Muscle of leg (tissue), 16 donors: ENCODE measurements at places on chromosomes 3 and 15.
A peak's percentile ranks its signal among the peaks of the same experiment; 100 is the strongest.

GRCh38 chr15:90946538-90946937 lies 8.1 kb upstream of the RCCD1 start:
- H3K27me3 ChIP-seq = no peaks in the 10 kb centered on the region
- DNase-seq = no peak
- H3K4me3 ChIP-seq = no peak overlapping the region
- H3K4me1 ChIP-seq = no peaks in the 10 kb centered on the region
- H3K27ac ChIP-seq = no peak overlapping the region

GRCh38 chr3:5226783-5227182 lies 39.3 kb downstream of the EDEM1 start:
- H3K27ac ChIP-seq = no peak overlapping the region
- peaks cover 3% of the 10 kb centered on the region for H3K36me3 ChIP-seq
- H3K4me3 ChIP-seq = no peak overlapping the region

DNA sequence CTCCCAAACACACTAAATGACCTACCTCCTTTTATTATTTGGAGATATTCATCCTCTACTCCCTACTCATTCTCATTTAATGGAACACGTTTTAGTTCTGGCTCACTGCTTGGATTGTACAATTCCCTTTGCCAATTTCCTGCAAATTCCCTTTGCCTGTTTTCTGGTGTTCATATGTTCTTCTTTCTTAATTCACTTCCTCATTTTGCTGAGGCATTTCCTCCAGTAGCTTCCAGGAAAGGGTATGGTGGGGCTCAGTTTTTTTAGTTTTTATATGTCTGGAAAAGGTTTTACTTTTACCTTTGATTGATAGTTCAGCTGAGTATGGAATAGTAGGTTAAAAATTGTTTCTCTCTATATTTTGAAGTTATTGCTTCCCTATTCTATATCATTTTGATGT lies 143.6 kb upstream of the GOLIM4 start:
- no peaks in the 10 kb centered on the region for H3K36me3 ChIP-seq
- H3K4me3 ChIP-seq = no peak overlapping the region
- no peak overlapping the region for H3K27ac ChIP-seq
- no peaks in the 10 kb centered on the region for H3K4me1 ChIP-seq

GRCh38 chr3:4819746-4820145 lies 159.5 kb upstream of the BHLHE40 start:
- H3K36me3 ChIP-seq = peaks cover 32% of the 10 kb centered on the region
- peaks cover 21% of the 10 kb centered on the region for H3K4me1 ChIP-seq
- no peak overlapping the region for H3K4me3 ChIP-seq
- no peaks in the 10 kb centered on the region for H3K27me3 ChIP-seq
- DNase-seq = no peak

- no peak overlapping the region for H3K4me3 ChIP-seq
- H3K27me3 ChIP-seq = no peaks in the 10 kb centered on the region
- peak; percentile 73 for DNase-seq
Observed at GRCh38 chr3:27568393-27568792, 84.2 kb upstream of the SLC4A7 start.

- peaks cover 15% of the 10 kb centered on the region for H3K36me3 ChIP-seq
- no peak overlapping the region for H3K4me3 ChIP-seq
- no peaks in the 10 kb centered on the region for H3K27me3 ChIP-seq
- peaks cover 28% of the 10 kb centered on the region for H3K4me1 ChIP-seq
- H3K27ac ChIP-seq = peak overlapping the region; percentile 37
Observed at GRCh38 chr3:149545049-149545448, 70.6 kb downstream of the TM4SF4 start.

DNA sequence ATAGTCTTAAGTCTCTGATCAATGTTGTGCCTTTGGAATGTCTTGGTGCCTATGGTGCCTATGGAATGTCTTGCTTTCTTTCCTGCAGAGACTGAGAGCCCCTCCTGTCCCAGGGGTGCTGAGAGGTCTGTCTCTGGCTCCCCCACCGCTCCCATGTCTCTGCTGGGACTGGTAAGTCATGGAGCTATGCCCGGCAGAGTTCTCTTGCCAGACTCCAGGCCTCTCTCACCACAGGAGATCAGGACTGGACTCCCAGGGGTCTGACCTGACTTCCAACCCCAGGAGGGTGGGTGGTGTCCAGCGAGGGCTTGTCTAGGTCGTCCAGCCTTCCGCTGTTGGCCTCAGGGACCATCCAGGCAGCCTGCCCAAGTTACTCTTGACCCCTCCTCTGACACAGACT lies 14.0 kb upstream of the CYP11A1 start:
- no peaks in the 10 kb centered on the region for H3K36me3 ChIP-seq
- H3K4me1 ChIP-seq = peaks cover 32% of the 10 kb centered on the region
- peaks cover 3% of the 10 kb centered on the region for H3K27me3 ChIP-seq
- no peak for DNase-seq

DNA sequence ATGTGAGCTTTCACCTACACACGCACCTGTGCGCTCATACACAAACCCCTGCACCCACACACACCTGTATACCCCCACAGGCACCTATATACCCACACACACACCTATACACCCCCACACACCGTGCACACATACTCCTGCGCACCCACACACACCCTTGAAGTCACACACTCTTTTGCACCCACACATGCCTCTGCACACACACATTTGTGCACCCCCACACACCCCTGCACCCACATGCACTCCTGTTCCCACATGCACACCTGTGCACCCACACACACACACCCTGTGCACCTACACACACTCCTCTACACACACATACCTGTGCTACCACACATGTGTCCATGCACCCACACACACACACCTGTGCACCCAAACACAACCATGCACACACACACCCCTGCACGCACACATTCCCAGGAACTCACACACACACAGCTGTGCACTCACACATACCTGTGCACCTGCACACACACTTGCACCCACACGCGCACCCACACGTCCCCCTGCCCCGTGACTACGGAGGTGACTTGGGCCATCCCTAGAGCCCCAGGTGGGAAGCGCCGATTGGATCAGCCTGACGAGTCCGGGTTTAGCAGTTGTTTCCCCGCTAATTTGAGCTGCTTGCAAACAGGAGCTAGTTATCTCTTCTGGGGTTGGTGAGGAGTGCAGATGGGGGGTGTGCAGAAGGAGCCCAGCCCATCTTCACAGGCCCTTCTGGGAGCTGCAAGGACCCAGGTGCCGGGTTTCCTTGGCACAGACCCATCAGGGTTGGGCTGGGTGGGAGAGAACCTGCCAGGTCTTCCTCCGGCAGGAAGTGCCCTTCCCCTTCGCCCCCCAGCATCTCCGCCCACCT lies 97.8 kb downstream of the CHSY1 start:
- H3K36me3 ChIP-seq = no peaks in the 10 kb centered on the region
- H3K4me3 ChIP-seq = no peak overlapping the region
- H3K27me3 ChIP-seq = peaks cover 4% of the 10 kb centered on the region
- H3K4me1 ChIP-seq = peaks cover 28% of the 10 kb centered on the region

DNA sequence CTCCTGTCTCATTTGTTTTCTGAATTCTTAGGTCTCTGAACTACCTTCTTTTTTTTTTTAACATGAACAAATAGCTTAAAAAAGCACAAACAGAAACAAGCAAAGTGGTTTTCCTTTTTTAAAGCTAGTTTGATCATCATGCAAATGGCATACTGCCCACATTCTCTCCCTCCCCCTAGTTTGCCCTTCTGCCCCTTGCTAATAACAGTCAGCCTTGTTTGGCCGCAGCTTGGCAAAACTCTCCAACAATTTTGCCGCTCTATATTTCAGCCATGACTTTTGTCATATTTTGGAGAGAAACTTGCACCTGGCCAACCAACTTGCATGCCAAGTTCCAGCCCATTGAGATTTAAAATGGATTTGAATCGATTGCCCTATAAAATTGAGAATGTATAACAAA lies 666.0 kb upstream of the NR2F2 start:
- H3K36me3 ChIP-seq = no peaks in the 10 kb centered on the region
- no peak overlapping the region for H3K4me3 ChIP-seq
- peak; percentile 70 for DNase-seq
- H3K27me3 ChIP-seq = no peaks in the 10 kb centered on the region

GRCh38 chr15:31214864-31215489 lies 111.7 kb upstream of the KLF13 start:
- H3K4me3 ChIP-seq = no peak overlapping the region
- H3K27ac ChIP-seq = no peak overlapping the region
- peaks cover 12% of the 10 kb centered on the region for H3K4me1 ChIP-seq

GRCh38 chr15:65344914-65345275 lies 32.9 kb downstream of the IGDCC3 start:
- no peak for DNase-seq
- H3K36me3 ChIP-seq = no peaks in the 10 kb centered on the region

GRCh38 chr3:99419116-99419515 lies 219.3 kb upstream of the COL8A1 start:
- DNase-seq = peak; percentile 34
- H3K4me1 ChIP-seq = no peaks in the 10 kb centered on the region
- H3K4me3 ChIP-seq = no peak overlapping the region
- no peaks in the 10 kb centered on the region for H3K27me3 ChIP-seq
- H3K27ac ChIP-seq = no peak overlapping the region

DNA sequence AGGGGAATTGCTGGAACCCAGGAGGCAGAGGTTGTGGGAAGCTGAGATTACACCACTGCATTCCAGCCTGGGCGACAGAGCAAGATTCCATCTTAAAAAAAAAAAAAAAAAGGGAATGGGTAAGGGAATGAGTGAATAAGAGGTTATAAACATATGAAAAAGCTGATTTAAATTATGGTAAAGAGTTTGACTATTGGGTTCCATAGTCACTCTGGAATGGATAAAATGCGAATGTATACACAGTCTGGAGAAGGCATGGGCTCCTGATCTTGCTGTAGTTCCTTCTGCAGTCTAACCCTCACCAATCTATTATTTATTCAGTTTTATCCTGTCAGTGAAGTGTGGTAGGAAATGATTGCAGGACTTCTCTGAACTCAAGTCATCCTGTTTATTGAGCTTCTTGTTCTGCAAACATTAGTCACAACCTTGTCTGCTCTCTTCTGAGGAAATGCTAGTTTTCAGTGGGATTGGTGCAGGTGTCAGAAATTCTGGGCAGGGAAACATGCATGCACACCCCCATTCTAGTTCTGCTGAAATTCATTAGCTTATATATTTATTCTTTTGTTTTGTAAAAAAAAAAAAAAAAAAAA lies 190.9 kb upstream of the CFAP20DC start:
- no peak for DNase-seq
- no peak overlapping the region for H3K4me3 ChIP-seq
- no peaks in the 10 kb centered on the region for H3K36me3 ChIP-seq
- no peak overlapping the region for H3K27ac ChIP-seq
- no peaks in the 10 kb centered on the region for H3K27me3 ChIP-seq
- peaks cover 7% of the 10 kb centered on the region for H3K4me1 ChIP-seq

- H3K27me3 ChIP-seq = no peaks in the 10 kb centered on the region
- H3K4me1 ChIP-seq = peaks cover 14% of the 10 kb centered on the region
Observed at GRCh38 chr15:26807517-26808427, 34.9 kb upstream of the GABRB3 start.

DNA sequence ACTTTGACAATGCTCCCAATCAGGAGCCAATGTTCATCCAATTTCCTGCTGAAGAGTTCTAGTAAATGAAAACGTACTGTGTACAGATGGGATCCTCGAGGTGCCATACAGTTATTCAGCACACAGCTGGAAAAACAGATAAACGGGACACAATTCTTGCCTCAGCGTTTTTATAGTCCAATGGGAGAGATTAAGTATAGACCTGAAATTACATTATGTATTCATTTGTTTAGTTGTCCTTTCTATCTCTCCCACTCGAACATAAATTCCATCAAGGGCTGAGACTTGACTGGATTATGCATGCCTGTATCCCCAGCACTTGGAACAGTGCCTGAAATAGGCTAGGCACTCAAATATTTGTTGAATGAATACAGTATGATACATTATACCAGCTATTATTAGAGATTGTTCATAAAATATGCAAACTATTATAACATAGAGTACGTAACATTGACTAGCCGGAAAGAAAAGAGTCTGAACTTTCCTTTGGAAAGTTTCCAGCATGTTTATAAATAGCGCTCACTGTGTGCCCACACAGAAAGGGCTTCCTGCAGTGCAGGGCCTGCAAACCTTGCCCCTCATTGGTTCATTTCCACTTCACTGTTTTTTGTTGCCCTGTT lies 27.4 kb upstream of the SNTN start:
- no peaks in the 10 kb centered on the region for H3K4me1 ChIP-seq
- H3K4me3 ChIP-seq = no peak overlapping the region
- no peak overlapping the region for H3K27ac ChIP-seq

GRCh38 chr3:185887066-185887465 lies 50.7 kb downstream of the TRA2B start:
- H3K27me3 ChIP-seq = no peaks in the 10 kb centered on the region
- no peaks in the 10 kb centered on the region for H3K4me1 ChIP-seq
- no peak for DNase-seq
- no peak overlapping the region for H3K4me3 ChIP-seq
- no peak overlapping the region for H3K27ac ChIP-seq
- H3K36me3 ChIP-seq = no peaks in the 10 kb centered on the region
